GM12891 (cell line): ENCODE measurements at places on chromosomes 5 and 9.

GRCh38 chr5:56812110-56812509 lies 3.2 kb upstream of the MAP3K1 start:
- no peak for DNase-seq

- no peak for DNase-seq
Measured at GRCh38 chr9:80664327-80665210, 1024.8 kb downstream of the TLE1 start.

DNA sequence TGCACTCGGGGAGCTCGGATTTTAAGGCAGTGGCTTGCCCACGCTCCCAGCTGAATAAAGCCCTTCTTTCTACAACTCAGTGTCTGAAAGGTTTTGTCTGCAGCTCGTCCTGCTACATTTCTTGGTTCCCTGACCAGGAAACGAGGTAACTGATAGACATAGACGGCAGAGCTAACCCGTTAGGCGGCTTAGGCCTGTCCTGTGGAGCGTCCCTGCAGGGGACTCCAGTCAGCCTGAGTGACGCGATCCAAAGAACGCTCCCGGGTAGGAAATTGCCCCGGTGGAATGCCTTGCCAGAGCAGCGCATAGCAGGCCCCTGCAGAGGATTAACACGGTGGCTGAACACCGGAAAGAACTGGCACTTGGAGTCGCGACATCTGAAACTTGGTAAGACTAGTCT lies 1.8 kb upstream of the SELENOP start:
- no peak for DNase-seq

DNA sequence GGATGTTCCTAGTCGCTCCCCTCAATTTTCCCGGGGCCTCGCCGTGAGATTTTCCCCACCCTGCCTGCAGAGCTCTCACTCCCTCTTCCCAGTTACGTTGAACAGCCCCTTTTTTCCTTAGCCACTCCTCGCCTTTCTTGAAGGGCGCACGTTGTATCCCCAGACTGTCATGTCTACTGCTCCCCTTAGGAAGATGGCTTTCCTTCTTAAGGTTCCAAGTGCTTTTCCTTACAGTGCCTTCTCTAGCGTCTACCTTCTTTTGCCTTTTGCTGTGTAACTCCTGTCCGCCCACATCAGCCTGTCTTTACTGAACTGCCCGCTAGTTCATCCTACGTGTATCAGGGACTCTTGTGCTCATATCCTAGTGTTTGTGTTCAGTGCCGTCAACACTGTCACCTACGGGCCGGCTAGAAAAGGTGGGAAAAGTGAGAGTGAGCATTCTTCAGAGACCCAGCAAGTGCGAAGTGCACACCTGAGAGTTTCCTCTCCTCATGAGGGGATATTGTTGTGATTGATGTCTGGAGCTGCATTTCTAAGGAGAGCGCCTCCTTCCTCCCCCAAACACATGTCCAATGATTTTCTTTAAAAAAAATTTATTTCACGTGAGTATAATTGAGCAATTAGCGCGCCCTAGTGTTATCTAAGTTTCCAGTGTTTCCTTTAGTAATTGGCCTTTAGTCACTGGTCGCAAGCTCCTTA lies 764 bp downstream of the CAMLG start:
- DNase-seq = no peak

DNA sequence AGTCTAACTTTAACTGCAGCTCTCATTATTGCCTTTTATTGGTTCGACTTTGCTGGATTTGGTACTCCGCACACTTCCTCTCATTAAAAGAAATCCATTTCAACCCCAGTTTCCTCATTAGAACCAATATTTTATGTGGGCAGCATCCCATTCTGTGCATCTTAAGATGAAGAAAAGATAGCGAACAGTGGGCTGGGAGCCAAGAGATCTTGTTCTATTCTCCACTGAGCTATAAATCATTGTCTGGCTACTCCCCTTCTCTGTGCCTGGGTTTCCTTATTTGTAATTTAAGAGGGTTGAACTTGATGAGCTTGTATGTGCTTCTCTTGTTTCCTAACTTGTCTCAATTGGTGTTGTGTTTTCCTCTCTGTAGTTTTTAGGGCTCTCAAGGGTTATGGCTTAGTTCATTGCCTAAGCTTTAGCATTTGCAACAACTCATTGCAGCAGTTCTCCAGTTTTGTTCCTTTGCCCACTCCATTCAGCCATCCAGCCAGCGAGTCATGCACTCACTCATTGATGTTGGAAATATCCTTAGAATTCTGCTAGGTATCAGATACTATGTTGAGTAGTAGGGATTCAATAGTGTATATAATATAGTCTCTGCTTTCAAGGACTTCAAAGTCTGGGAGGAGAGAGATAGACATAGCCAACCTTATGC lies 273.3 kb upstream of the TNC start:
- DNase-seq = no peak

- no peak for DNase-seq
Measured at GRCh38 chr9:70480405-70480980, 66.0 kb upstream of the KLF9 start.

GRCh38 chr5:39238366-39239105 lies 19.2 kb upstream of the FYB1 start:
- no peak for DNase-seq

DNA sequence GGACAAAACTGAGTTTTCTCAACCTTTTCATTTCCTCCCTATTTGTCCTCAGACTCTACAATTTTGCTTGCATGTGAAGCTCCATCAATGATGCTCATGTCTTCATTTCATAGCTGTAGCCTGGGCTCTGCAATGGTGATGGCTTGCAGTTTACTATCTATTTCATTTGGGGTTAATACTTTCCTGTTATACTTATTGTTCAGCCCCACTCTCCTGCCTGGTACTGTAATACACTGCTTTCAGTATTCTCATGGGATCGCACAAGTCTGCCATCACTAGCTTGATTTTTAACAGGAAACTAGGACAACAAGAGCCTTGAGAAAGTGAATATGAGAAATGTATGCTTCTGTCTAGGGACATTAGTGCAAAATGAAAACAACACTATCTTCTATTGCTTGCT lies 84.2 kb upstream of the SEMA6A start:
- no peak for DNase-seq

GRCh38 chr9:15606643-15607472 lies 54.0 kb downstream of the CCDC171 start:
- no peak for DNase-seq

DNA sequence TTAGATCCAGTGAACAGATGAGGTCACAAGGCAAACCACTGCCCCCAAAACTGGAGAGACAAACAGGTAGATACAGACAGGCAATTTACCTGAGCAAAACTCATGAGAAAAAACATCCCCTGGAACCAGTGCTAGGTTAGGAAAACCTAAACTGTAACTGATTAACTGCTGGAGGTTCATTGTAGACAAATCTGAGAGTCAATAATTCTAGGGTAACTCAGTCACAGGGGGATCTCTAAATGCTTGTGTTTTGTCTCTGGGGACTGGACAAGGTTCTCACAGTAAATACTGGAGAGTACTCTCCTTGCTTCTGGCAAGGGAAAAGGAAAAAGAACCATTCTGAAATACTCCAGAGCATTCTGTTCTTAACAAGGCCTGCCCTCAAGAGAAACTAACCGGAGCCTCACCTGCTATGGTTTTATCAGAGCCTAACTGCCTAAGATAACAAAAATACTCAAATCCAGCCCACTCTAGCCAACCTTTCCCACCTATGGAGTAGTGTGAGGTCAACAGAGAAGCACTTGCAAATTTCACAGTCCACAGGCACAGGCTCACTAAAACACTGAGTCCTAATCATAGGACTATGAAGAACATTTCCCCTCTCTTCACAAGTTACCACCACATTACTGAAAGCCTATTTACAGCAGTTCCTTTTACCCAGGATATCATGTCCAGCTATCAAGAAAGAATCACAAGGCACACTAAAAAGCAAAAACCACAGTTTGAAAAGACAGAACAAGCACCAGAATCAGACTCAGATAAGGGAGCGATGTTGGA lies 139.9 kb upstream of the ACOT12 start:
- no peak for DNase-seq

GRCh38 chr9:108688676-108689075 lies 167.1 kb downstream of the ACTL7B start:
- no peak for DNase-seq

GRCh38 chr9:72313507-72313906 lies 51.5 kb downstream of the ZFAND5 start:
- no peak for DNase-seq

DNA sequence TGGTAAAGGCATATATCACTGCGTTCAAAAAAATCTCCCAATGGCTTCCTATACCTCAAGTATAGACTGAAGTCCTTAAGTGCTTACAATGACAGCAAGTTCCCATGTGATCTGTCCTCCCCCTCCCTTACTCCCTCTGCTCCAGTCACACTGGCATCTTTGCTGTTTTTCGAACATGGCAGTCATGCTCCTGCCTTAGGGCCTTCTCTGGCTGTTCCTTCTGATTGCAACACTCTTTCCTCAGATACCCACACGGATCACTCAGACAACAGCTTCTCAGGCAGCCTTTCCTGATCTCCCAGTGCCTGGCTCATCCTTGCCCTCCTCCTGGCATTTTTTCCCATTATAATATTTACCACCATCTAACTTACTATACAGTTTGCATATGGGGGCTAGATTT lies 232.8 kb downstream of the ARHGEF28 start:
- DNase-seq = no peak
